ENCODE measurements at places on chromosomes 4 and X.

- no peak for DNase-seq
Measured at GRCh38 chr4:168852387-168852786, 157.7 kb downstream of the CBR4 start.

DNA sequence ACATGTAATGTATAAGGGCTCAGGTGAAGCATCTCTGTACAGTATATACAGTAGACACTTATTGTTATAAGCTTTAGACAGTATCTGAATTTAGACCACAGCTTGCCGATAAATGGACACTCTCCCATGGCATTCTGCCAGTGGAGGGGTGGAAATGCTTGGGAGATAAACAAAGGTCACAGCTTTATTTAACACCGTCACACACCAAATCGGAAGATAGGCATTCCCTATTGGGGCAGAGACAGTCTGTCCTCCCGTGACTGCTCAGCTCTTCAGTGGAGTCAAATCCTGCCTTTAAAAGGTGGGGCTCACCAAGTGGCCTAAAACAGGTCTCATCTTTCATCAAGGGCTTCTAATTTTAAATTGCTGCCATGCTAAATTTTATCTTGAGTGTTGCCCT is 178.8 kb downstream of the CAMK2D start:
- no peak for DNase-seq

DNA sequence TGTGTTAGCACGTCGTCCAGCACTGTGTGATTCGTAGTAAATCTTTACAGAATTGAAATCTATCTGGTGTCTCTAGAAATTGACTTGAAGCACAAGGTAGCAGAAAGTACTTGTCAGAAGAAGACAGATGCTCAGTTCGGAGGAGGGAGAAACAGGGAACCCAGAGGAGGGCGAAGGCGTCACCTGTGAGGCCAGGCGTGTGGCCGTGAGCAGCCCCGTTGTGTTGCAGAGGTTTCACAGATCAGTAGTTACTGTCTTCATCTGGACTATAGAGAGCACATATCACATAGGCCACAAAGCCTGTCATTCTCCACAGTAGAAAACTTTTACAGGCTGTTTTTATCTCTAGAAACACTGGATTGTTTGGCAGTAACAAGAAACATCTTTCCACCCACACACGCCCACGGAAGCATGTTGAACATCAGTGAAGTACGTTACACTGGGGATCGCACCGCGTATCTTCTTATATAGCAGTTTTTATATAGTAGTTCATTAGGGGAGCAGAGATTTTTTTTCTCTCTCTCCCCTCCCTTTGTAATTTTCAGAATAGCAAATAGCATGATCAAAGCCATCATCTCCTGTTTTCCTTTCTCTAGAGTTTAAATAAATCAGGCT is 48.1 kb upstream of the TLR3 start:
- DNase-seq, result no peak

DNA sequence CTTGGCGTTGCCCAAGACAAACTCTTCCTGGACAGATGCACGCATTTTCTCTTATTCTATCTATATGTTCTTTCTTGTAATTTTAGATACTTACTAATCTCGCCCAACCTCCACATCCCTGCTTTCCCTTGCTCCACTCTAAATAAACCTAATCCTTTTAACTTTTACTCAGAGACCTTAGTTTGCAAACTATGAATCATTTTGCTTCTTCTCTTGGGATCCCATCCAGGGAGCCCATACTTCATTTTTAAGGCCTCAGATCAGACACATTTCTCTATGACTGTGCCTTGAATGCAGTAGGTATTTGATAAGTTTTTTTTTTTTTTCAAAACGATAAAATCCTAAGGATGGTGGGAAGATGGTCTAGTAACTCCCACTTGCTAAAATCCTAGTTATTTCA is 353.8 kb upstream of the HAND2 start:
- DNase-seq, result no peak

- DNase-seq, result no peak
Measured at GRCh38 chr4:22573641-22574040, 57.8 kb upstream of the ADGRA3 start.

GRCh38 chr4:41480896-41481311 is 57.1 kb upstream of the LIMCH1 start:
- DNase-seq, result no peak

DNA sequence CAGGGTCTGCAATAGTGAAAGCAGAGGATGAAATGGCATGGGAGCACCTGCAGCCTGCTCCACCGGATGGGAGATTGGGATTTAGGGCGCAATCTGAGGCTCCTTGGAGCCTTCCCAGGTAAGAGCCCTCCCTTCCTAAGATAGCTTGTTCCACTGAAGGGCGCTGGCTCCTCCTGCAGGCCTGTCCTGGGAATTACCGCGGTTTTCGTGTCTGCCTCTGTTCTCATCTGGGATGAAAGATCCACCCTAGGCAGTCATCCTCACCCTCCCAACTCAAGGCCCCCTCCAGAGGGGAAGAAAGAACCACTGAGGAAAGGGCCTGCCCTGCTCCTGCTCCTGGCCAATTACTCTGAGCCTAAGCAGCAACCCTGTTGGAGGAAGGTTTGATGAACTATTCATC is 547.5 kb downstream of the SMARCA1 start:
- DNase-seq, result no peak

DNA sequence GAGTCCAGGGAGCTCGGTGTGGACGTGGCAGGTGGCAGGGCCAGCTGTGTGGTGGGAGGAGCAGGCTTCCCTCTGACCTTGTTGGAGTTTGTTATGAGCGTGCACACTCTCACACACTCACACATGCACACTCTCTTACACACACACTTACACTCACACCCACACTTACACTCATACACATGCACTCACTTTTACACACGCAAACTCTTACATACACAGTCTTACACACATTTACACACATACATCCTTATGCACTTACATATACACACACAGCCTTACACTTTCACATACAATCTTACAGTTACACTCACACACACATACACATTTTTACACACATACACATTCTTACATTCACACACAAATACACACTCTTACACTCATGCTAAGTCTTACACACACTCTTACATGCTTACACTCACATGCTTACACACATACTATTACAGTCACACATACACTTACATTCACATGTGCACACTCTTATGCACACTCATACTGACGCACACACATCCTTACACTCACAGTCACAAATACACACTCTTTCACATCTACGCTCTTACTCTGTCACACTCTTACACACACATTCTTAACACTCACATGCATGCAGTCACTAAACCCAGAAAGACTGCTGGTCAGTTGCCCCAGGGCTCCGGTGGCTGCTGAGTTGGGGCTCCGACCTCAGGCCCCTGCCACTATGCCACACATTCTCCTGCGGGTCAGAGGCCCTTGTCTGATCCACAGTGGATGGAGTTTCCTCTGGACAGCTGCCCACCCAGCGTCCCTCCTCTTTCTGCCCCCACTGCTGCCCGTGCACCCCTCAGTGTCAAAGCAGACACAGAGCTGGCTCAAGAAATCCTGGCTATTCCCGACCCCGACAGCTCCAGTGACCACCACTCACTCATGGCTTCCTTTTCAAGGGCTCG is 95.8 kb downstream of the ADRA2C start:
- DNase-seq, result no peak

- DNase-seq, result no peak
Measured at GRCh38 chr4:141309874-141310273, 89.2 kb downstream of the ZNF330 start.

DNA sequence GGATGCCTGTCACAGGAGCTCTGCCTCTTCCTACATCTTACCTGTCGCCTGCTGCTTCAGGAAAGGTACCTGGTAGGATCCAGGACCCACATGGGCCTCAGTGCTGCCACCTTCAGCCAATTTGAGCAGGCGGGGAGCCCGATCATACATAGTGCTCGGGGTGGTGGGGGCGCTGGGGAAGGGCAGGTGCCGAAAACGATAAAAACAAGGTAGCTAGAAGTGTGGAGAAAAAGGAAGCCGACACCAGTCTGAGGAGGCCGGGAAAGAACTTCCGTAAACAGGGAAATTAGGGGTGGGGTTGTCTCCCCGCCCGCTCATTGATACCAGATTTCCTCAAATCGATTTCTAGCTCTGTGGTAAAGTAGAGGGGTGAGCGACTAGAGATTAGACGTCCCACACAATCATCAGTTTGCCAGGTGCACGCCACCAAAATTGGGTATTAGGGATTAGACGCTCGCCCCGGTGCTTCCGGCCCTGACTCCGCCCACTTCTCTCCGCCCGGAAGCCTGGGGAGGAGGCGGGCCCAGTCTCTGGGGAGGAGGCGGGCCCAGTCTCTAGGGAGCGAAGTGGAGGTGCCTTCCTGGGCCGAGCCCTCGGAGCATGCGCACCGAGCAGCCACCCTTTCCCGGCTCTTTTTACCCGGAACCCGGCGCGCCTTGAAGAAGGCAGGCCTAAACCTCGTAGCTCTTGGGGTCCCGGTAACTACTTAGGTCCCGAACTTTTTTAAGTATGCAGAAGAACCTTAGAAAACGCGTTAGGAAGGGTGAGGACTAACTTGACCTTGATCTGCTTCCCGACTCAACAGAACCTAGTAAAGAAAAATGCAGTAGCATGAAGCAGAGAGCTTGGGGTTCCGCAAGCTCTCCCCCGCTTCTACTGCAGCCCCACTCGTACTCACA is at the start of gene STPG2:
TSS of gene STPG2 (minus strand) at position 476 of the 899 bp plus-strand sequence.
- DNase-seq, result peak; percentile 50
